ENCODE measurements at places on chromosomes 5 and 9.
A peak's percentile ranks its signal among the peaks of the same experiment; 100 is the strongest.

DNA sequence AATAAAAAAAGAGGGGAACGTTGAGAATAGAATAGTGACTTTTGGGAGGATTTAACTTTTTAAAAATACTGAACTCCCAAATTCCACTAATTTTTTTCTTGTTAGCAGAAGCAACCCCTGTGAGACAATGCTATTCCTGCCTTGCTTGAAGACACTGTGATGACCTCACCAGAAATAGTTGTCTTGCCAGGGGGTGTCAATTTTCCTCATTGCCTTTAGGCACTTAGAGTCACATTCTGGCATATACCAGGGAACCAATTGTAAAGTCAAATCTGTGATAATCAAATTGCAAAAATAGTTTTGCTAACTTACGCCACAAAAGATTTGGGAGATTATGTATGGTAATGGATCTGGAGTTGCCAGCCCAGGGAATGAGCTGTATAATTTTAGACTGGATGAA, 42.8 kb upstream of the RPS23 start:
- no peak for DNase-seq

DNA sequence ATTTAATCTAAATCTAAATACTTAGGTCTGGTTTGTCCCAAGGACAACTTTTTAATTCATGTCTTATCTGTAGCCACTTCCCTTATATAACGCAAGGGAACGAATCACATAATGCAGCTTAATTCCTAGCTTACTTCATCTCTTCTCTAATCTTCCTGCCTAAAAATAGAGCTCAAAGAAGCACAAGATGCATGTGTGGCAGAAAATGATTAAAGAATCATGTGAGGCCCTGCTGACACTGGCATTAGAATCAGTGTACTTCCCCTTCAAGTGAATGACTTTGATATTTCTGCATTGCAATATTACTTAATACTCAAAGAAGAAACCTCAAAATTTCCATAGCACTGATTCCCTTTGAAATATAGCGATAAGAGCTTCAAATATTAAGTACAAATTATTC, 317.9 kb upstream of the FTMT start:
- no peak for DNase-seq

GRCh38 chr9:85978496-85978895, 37.5 kb downstream of the NAA35 start:
- DNase-seq: no peak

DNA sequence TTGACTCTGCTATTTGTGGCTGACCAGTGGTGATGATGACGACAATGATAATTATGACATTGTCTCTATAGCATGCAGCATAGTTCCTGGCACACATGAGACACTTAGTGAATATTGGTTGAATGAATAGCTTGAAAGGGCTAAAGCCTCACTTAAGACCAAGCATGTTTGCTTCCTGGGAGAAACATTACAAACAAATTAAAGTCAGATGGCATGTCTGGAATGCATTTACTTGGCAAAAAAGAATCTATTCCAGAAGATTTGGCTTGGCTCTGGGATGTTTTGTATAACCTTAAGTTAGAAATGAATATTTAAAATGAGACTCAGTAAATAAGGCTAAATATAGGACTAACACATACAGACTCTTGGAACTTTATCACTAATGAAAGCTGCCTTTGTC, 21.6 kb downstream of the GAS1 start:
- DNase-seq: no peak

DNA sequence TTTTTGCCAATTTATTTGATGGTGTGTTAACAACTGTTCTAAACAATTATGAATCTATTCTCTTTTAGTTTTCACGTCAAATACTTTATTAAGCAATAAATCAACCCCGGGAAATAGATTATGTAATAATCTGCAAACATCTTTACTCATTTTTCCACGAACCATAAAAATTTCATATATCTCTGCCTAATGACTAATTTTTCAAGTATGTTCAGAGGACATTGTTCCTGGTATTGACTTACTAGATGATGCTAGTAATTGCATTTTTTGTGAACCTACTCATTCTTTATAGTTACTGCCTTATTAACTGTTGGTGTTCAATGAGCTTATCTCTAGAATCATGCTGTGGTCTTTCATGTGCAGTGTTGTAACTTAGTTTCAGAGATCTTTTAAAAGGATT, 41.0 kb upstream of the FBN2 start:
- no peak for DNase-seq

DNA sequence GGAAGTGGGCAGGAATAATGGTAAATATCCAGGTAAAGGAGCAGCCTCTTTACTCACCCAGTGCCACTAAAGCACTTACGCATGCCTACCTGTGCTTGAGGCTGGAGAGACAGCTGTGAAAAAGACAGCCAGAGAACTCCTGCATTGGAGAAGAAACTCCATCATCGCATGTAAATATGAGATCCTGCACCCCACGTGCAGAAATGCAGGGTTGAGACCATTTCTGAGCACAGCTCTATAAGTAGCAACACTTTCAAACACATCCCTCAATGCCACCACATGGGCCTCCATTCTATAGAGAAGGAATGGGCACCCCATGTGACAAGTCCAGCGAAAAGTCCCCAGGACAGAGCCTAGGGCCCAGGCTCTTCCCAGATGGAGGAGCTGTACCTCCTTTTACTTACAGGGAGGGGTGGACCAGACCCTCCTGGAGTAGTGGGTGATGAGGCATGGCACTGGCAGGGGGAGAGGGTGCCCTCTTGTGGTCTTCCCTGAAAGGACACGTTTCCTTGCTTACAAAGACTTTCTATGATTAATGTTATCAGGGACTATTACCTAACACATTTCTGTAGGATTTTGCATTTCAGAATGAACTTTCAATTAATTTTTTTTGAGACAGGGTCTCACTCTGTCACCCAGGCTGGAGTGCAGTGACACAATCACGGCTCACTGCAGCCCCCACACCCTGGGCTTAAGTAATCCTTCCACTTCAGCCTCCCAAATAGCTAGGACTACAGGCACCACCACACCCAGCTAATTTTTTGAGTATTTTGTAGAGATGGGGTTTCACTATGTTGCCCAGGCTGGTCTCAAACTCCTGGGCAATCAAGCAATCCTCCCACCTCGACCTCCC, 55.3 kb upstream of the IL17B start:
- peak; percentile 89 for DNase-seq

GRCh38 chr9:123097430-123098095, 64.1 kb downstream of the GPR21 start:
- DNase-seq: peak; percentile 69

- DNase-seq: no peak
These were observed 668.3 kb upstream of the CDH18 start for GRCh38 chr5:20656262-20656661.

DNA sequence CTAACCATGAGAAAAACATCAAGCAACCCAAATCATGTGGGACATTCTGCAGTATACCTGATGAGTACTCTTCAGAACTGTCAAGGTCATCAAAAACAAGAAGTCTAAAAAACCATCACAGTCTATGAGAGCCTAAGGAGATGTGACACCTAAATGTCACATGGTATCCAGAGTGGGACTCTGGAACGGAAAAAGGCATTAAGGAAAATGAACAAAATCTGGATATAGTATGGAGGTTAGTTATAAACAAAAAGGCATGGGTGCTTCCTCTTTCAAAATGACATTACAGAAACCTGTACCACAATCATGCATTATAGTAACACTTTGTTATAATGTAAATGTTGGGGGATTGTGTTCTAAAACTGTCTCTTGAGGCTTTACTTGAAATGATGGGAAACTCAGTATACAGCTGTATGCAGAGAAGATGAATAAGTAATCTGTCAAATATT, 47.4 kb downstream of the PRKACG start:
- DNase-seq: no peak

DNA sequence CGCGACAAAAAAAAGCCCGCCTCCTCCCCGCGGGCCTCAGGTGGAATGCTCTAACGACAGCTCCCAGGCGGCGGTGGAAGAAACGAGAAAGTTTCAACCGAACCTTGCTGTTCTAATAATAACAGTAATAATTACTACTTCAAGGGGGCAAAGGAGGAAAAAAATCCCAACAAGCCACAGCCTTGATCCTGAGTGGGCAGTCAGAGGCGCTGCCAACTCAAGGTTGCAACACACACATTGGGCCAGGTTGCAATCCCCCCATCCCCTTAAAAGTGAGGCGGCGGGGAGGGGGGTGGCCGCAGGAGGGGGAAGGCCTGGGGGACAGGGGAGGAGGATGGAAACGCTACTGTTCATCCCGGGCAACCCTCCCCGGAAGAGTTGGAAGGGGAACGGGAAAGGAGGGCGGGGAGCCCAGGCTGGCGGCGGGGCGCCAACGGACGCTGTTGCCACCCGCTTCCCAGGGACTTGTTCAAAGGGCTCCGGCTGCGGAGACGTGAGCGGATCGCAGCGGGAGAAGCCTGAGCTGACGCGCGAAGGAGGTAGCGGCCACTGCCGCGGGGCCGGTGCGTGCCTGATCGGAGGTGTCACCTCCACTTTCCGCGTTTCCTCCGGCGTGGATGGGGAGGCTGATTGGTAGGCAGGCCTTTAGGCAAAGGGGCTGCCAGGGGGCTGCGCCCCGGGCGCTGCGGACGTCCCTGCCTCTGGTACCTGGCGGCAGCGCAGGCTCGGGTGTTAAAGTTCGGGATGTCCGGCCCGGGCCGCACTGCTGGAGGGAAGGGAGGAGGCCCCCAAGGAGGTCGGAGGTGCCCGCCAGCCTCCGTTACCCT, 647 bp downstream of the SMARCA2 start:
- peak; percentile 77 for DNase-seq

- DNase-seq: no peak
These were observed 14.8 kb downstream of the SUB1 start for GRCh38 chr5:32600054-32600622.

GRCh38 chr5:167902298-167902697, 389.1 kb upstream of the WWC1 start:
- DNase-seq: no peak

GRCh38 chr9:124210697-124211096, 47.1 kb upstream of the NEK6 start:
- DNase-seq: no peak

DNA sequence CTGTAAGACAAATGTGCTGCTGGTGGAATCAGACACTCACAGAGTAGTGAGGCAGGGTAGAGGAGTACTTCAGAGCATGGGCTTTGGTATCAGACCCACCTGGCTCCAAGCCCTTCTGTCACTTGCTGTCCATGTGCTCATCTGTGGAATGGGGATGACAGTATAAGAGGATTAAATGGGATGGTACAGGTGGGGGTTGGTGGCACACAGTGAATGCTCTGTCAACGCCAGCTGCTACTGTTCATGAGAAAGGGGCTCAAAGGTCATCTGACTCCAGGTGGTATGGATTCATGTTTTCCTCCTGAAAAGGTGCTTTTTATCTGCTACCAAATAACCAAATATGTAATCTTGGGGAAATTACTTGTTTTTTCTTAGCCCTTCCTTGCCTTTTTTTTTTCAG, 23.0 kb upstream of the PPARGC1B start:
- no peak for DNase-seq

DNA sequence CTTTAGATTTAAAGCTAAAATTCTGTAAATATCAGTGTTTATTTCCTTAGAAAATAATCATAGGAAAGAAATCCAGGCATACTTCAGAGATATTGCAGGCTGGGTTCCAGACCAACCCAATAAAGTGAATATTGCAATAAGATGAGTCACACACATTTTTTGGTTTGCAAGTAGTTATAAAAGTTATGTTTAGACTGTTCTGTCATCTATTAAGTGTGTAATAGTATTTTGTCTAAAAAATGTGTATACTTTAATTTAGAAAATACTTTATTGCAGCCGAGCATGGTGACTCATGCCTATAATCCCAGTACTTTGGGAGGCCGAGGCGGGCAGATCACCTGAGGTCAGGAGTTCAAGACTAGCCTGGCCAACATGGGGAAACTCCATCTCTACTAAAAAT, 6.9 kb upstream of the RIC1 start:
- DNase-seq: no peak

GRCh38 chr5:124277767-124278545, 468.5 kb downstream of the ZNF608 start:
- no peak for DNase-seq

- peak; percentile 46 for DNase-seq
These were observed 112.7 kb downstream of the RORB start for GRCh38 chr9:74609671-74610405.

DNA sequence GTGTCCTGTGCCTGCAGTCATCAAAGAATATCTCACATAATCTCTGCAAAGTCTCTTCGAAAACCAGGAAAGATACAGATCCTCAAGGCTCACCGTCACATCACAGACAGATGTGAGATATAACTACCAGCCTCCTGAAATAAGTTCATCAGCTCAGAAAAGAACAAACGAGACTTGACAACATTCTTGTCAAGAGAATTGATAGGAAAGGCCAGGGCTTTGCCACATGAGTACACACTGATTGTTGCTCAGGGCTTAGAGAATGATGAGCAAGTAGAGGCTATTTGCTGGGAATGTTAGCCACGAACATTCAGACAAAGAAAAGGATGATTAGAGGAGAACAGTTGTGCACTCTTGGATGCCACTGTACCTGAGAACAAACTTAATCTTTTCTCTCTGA, 535.1 kb downstream of the ELAVL2 start:
- no peak for DNase-seq

GRCh38 chr9:115292584-115293279, 174.8 kb upstream of the TNC start:
- DNase-seq: no peak

DNA sequence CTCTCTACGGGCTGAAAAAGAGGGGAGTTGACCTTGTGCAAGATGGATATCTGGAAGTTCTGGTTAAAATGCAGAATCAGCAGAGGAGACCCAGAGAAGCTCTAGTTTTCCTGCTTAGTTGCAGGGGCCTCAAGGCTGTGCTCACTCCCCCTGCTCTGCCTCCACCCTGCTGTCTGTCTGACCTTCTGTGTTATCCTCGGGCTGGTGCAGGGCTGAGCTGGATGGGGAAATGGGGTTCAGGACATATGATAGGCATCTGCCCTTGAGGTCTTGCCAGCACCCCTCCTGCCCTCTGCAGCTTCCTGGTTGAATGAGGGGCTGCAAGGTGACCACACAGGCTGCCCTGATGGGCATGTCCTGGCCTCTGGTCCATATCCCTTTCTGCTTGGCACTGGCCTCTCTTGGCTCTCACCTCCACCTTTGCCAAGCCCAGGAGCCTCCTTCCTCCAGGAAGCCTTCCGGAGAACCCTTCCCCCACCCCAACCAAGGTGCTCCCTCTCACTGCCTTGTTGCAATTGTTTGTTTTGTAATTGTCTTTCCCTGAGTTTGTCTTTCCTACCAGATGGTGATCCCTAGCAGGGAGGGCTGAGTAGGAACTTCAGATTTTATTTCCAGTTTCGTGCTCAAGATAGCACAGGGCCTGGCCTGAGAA, 1.3 kb downstream of the TMEM268 start:
- peak; percentile 16 for DNase-seq

GRCh38 chr9:129554649-129555048, 66.3 kb downstream of the C9orf50 start:
- DNase-seq: peak; percentile 44

DNA sequence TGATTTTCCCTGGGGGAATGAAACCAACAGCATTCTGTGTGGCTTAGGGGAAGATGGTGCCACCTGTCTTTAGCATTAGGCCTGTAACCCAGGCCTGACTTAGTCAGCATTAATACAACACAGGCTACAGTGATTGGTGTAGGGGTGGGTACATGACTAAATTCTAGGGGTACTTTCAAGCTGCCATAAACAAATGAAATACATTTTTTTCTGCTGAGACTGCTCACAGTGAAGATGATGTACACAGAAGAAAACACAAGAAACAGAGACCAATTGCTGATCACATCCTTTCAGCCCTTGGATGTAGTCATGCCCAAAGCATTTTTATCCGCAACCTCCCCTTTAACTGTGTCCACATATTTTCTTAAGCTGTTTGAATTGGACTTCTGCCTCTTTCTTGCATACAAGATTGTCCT, 527.2 kb downstream of the KCTD16 start:
- DNase-seq: peak; percentile 14
